ENCODE measurements at places on chromosomes 4 and X. TPM values are rescaled to one million over a fixed set of nuclear protein-coding genes. Genes with fewer than 3 reads are reported as not detected.
A peak's percentile ranks its signal among the peaks of the same experiment; 100 is the strongest.

GRCh38 chr4:148445071-148445859 lies 3.1 kb upstream of the NR3C2 start:
- DNase-seq: peak; percentile 23

GPR119 gene
- total RNA-seq: not detected

GRCh38 chrX:149848855-149849254 lies 32.1 kb upstream of the MAGEA8 start:
- DNase-seq: no peak

DNA sequence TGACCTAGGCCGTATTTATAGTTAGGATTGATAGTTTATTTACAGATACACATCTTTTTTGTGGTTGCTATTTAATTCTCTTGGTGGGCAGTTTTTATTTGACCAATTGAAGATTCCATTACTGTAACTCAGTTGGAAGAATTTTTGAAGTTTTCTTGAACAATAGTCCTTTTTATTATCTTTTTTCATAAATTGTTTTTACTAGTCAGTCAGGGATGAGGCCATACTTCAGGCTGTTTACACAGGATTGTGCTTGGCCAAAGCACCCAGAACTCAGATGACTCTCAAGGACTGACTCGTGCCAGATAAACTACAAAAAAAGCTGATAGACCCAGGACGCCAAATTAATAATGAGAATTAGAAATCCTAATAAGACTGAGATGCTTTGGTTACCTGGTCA lies 7.0 kb downstream of the HERC3 start:
- DNase-seq: no peak

DNA sequence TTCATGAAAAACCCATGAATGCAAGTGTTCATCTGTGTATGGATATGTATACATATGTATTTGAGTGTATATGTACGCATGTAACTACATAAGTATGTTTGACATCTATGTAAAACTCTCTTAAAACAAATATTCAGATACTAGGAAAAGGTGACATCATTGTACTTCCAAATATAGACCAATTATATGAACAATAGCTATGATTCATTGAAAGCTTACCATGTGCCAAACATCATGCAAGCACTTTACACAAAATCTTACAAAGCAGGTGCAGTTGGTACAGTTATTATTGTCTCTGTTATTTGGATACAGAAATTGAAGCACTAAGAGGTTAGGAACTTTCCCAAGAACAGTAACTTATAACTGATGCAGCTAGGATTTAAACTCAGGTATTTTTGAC lies 21.4 kb downstream of the MAGEB17 start:
- DNase-seq: no peak

CDKL5 gene
- 4.1 TPM for total RNA-seq

GRCh38 chr4:137640838-137641158 lies 108.5 kb upstream of the PCDH18 start:
- no peak for DNase-seq

- no peak for DNase-seq
Measured at GRCh38 chr4:145525291-145525740, 43.7 kb downstream of the SMAD1 start.

GRCh38 chr4:138507522-138507921 lies 265.4 kb upstream of the SLC7A11 start:
- no peak for DNase-seq

GRCh38 chrX:43469391-43470054 lies 186.6 kb upstream of the MAOA start:
- DNase-seq: no peak

- DNase-seq: no peak
Measured at GRCh38 chr4:10747186-10747585, 62.6 kb upstream of the CLNK start.

VCX3B gene
- total RNA-seq: not detected

TLR10 gene
- total RNA-seq: 0.46 TPM

EBP gene
- 24.9 TPM for total RNA-seq

FAM193A gene
- total RNA-seq: 20.7 TPM

Measured in omental fat pad (tissue), 4 donors.